ENCODE measurements at places on chromosomes 3 and 15.

GRCh38 chr3:143970773-143971358 lies 757 bp upstream of the DIPK2A start:
- peak; percentile 21 for DNase-seq

- no peak for DNase-seq
Observed at GRCh38 chr15:86115145-86115801, 35.6 kb downstream of the AGBL1 start.

DNA sequence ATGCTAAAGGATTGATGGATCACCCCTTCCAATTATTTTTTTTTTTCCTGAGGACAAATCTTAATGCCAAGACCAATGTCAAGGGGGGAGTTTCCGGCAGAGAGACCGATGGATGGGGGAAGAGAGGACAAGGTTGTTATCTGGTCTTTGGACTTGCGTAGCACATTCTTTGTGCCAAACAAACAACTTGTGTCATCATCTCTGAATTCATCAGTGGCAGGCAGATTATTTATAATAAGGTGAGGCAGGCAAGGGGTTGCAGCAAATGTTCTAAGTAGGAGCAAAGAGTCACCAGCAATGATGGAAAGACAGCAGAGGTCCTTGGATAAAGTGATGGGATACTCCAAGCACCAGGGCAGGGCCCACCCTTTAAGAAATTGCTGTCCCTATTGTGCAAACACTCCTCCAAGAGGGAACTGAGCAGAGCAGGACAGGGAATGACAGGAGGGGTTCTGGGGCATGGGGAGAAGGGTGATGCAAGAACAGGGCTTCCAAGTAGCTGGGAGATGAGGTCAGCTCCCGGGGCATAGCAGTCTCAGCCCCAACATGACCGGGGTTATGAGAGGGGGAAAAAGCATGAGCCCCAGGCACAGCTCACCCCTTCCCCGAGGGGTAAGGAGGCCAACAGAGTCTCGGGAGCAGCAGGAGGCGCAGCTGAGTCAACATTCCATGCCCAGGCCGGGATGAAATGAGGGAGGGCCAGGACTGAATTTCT lies 57.4 kb downstream of the ANXA2 start:
- DNase-seq = no peak

DNA sequence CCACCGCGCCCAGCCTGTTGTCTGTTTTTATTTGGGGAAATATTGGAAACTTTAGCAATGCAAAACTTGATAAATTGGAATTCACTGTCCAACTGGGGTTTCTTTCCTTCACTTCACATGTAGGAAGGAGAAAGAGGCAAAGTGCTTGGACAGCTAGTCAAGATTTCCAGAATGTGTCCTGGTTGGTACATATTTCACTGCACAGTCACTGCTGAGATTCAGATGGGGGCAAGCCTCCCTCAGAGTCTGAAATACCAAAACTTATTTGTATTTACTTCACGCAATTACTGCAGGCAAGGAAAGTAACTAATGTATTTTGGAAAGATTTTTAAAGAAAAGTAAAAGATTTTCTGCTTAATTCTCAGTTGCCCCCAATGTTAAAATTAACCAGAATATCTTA lies 21.0 kb downstream of the LRRC31 start:
- DNase-seq = no peak

DNA sequence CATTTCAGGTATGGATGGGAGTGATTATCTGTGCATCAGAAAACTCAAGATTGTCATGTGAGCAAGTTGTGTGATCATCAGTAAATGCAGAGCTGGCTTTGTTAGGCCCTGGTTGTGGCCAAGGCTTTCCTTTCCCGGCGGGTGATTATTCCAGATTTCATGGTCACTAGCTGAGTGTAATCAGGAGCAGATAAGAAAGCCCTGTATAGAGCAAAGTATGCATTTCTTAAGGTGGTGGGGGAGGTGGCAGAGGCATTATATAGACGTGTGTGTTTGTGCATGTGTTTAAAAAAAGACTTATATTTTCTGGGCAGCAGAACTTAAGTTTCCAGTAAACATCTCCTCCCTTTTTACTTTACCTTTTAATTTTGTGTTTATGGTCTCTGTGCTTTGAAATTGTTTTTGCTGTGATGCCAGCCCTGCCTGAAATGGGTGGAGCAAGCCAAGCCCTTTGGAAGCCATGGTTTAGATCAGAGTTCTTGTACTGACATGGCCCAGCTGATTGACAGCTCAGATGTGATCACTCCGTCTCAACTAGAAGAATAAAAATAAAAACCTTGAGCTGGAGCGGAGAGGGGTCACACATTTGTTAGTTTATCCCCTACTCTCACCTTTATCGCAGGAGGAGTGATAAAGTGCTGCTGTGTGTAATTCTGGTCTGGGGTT lies 22.2 kb downstream of the SMAD3 start:
- no peak for DNase-seq

DNA sequence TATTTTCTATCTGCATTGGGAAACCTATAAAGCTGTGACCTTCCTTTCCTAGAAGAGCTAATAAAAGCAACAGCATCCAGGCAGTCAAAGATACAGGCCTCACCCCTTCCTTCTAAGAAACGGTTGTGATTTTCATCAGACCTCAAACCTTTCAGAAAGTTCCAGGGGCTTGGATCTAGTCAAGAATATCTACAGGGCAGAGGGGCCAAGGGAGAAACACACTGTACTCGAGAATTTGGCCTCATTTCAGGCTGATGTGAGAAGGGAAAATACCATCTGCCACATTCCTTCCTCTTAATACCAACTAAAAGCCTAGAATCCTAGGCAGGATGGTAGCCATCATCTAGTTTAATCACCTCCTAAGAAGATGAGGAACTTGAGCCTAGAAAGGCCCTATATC lies 24.5 kb upstream of the BCL6 start:
- no peak for DNase-seq

DNA sequence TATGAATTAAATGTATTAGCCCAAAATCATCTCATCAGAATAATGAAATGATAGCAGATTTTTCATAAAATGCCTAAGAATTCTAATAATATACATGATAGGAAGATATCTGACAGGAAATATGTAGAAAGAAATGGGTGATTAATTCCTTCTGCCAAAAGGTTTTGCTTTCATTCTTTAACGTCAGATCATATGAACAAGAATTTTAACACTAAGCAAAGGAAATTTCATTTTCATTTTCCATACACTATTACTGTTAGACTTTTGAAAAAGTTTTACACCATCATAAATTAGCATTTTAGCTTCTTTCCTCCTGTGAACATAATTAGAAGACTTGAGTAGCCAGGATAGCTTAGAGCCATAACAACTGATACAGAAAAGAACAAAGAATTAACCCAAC lies 1099.9 kb downstream of the NSUN3 start:
- DNase-seq = no peak

DNA sequence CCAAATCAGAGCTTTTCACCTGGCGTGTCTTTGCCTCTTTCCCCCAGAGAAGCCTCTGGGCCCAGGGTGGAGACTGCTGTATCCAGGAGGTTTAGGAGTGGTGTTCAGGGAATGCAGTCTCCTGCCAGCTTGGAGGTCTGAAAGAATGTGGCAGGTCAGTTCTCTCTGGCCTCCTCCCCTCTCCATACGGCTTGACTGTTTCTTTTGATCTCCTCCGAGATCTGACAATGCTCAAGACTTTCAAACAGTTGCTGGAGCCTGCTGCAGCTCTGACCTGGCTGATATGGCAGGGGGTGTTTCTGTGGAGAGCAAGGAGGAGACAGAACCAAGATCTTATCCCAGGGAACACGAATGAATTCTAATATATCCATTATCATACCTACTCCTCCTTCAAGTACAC lies 24.7 kb upstream of the TM4SF4 start:
- no peak for DNase-seq

Data from stimulated activated CD4-positive, alpha-beta T cell treated with anti-CD3 and anti-CD28 coated beads, TNF-alpha, amount 100 ng/mL, for 48 hours (primary cell).